ENCODE measurements at places on chromosomes 12 and 14. TPM values are rescaled to one million over a fixed set of nuclear protein-coding genes. Genes with fewer than 3 reads are reported as not detected.

- DNase-seq = no peak
Measured at GRCh38 chr12:53276511-53276910, 8.4 kb downstream of the ESPL1 start.

DNA sequence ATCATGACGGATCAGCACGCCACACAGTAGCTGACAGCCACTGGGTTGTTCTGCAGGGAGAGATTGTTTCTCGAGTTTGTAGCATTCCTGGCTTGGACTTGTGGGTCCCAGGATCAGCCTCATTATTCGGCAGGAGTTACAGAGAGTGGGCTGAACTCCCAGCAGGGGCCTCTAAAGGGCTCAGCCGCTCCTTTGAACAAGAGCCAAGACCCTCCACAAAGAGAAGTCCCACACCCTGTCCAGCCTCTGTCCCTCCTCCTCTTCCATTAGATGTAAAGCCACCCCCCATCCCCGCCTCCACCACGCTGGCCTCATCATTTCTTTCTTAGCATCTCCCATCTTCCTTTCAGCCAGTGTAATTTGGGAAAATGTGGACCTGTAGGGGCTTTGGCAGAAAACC, 96.7 kb upstream of the HSPB8 start:
- no peak for DNase-seq

DNA sequence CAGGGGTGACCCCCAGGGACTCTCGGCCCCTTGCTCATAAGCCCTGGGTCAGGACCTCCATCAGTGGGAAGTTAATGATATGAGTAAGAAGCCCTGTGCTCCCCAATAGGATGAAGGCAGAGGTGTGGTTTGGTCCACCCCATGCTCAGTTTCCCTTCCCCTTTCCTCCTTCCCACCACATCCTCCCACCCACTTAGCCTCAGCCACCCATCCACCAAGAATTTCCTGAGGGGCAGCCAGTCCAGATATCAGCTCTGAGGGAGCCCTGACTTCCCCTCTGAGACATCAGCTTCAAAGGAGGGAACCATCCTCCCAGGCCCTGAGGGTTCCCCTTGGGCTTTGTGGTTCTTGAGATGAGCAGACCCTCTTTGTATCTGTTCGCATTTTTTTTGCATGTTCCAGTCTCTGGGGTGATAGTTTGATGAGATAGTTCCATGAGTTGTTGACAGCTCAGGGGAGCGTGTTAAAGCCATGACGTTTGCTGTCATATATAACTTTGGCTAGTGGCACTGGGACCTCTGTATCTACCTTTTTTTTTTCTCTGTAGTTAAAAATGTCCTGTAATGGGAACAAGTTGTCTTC, 71.2 kb downstream of the LGMN start:
- no peak for DNase-seq

DNA sequence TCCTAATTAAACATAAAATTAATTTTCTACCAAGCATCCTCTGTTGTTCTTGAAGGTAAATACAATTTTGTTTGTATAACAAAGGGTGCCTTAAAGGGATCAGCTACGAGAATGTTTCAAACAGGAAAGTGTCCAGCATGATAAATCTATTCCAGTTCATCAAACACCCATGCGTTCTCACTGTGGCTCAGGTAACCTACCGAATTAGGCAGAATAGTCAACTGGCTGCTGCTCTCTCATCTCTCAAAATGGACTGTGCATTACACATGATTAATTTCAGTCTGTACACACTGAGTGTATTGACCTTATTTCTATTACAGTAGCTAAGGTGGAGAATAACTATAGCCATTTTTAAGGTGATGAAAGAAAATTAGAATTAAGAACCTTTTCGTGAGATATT, 127.5 kb upstream of the RMST start:
- DNase-seq = no peak

DNA sequence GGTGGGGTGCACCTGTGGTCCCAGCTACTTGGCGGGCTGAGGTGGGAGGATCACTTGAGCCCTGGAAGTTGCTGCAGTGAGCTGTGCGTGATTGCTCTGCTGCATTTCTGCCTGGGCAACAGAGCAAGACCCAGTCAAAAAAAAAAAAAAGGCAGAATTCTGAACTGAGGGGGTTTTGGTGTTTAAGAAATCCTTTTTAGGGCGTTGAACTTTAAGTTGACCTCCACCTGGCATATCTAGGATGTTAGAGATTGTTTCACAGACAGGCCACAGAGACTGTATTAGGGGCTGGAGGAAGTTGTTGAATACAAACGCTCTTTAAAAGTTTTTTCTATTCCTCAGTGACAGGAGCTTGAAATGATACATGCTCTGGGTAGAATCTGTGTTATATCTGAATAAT, 60.5 kb downstream of the FBXW8 start:
- no peak for DNase-seq

RNU4-1 gene
- not detected for polyA plus RNA-seq

GRCh38 chr12:12891080-12891880, at the start of gene GPRC5A:
Gene GPRC5A (plus strand): TSS chr12:12891562. CDS start chr12:12908250, 16,688 bp downstream.
- DNase-seq = peak; percentile 87

TAS2R50 gene
- polyA plus RNA-seq = 0.11 TPM

GRCh38 chr12:11771895-11772502, 122.5 kb downstream of the ETV6 start:
- no peak for DNase-seq
